ENCODE measurements at places on chromosomes 7 and 10.

DNA sequence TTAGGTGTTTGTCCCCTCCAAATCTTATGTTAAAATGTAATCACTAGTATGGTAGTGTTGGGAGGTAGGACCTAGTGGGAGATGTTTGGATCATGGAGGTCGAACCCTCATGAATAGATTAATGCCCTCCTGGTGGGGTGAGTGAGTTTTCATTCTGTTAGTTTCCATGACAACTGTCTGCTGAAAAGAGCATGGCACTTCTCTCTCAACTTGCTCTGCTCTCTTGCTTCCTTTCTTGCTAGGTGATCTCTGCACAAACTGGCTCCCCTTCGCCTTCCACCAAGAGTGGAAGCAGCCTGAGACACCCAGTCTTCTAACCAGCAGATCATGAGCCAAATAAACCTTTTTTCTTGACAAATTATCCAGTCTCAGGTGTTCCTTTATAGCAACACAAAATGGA lies 853.9 kb downstream of the SORCS1 start:
- DNase-seq, result no peak

DNA sequence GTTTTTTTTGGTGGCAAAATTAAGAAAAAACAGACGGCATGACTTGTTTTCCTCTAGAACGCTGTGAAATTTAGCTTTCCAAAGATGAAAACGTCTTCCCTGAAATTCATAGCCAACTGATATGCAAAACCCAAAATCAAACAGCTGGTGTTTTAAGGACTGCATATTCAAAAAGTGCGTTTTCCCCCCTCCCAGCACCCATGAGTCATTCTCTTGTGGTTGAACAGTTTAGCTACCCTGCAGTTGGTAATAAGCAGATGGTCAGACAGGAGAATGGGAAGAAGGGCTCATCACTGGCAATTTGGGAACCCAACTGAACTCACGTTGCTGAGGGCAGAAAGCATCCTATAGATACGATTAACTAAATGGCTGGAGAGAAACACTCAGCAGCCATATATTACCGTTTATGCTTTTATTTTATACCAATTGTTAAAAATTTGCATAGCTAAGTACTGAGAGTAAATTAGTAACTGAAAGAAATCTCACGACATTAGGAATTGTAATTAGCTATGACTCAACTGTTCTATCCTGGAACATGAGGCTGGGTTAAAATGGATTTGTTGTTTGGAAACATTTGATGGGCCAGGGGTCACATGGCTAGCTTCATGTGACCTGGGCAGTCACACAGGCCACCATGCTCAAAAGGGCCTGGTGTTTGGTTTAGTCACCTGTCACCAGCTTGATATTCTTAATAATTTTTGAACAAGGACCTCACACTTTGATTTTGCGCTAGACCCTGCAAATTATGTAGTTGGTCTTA lies 343.1 kb downstream of the PHTF2 start:
- no peak for DNase-seq

GRCh38 chr10:67780759-67781538 lies 57.0 kb downstream of the DNAJC12 start:
- no peak for DNase-seq

- no peak for DNase-seq
Observed at GRCh38 chr7:140014123-140014522, 48.6 kb downstream of the PARP12 start.

DNA sequence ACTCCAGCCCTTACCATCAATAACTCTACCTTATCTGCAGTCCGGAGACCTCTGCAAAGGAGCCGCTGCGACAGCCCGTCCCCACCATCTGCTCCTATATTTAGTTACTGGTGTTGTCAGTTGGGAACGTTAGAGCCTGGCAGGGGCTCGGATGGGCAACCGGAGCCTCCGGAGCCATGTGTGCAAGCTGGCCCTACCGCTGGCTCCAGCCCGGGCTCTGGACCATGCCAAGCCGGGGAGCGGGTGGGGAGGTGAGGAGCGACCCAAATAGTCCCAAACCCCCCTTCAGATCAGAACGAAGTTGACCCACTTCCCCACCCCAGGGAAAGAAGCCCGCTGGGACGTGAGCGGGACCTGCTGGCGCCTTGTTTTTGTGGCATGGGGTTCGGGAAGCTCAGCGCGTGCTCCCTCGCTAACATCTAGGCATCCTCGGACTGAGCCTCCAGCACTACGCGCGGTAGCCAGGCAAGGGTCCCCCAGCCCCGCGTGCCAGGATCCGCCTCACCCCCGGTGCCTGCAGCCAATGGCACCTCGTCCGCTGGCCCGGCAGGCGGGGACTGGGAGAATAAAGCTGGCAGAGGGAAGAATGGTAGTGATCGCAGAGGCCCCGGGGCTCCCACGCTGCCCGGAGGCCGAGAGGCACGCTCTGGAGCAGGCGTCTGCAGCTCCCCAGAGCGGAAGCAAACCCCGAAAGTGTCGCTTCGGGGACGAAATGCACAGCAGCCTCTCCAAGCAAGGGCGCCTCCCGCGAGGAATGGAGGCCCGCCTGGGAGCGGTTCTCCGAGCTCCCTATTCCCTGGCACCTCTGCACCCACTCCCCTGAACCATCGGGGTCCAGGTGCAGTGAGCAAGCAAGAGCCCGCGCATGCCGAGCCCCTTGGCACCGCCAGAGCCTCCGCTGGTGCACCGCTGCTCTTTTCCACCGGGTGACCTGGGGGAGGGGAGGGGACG lies 679 bp downstream of the LRRC20 start:
- DNase-seq, result no peak

DNA sequence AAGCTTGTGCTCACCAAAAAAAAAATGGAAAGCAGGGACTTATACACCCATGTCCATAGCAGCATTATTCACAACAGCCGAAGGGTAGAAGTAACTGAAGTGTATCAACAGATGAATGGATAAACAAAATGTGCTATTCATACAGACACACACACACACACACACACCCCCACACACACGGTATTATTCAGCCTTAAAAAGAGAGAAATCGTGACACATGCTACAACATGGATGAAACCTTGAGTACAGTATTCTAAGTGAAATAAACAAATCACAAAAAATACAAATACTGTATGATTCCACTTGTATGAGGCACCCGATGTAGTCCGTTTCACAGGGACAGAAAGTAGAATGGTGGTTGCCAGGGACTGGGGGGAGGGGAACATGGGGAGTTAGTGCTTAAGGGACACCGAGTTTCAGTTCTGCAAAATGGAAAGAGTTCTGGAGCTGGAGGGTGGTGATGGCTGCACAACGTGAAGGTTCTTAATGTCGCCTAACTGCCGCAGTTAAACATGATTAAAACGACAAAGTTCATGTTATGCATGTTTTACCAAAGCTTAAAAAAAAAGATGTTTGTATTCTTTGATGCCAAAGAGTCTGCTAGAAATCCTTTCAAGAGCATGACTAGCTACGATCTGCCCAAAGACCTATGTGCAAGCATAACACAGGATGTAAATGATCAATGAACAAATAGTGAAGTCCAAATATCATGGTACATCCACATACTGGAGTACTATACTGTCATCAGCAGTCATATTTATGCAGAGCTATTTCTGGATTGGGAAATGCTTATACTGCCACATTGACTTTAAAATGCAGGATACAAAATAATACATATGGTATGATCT lies 7.2 kb downstream of the TNS3 start:
- DNase-seq, result no peak

DNA sequence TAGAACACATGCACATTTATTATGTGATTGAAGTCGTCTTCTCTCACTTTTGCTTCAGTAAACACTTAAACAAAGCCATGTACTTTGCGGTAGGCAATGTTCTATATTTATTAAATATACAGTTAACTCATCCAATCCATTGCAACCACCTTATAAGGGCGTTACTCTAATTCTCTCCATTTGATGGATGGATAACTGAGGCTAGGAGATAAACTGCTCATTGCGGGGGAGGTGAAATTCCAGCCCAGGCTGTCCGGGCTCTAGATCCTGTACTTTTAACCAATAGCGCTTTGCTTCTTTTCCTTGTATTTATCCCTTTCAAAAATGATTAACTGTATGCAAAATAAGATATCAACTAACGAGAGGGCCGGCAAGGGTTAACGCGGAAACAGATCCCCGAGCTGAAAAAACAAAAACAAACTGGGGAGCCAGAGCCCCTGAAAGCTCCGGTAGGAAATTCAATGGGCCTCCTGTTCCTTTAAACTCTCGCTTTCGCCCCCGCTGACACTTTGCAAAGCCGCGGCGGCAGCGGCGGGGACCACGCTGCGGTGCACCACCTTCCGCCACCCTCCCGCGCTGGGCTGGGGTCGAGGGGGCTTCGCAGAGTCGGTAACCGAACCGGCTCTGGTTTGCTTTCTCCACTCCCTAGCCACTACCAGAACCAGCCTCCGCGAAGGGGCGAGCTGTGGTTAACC lies 1.0 kb upstream of the PLXDC2 start:
- no peak for DNase-seq
